ENCODE measurements at places on chromosomes 3 and 15.

GRCh38 chr3:24433838-24434591, 60.6 kb downstream of the THRB start:
- no peak for DNase-seq

- peak; percentile 30 for DNase-seq
These were observed 59.2 kb upstream of the HERC1 start for GRCh38 chr15:63892794-63893441.

GRCh38 chr3:168422843-168423242, 327.1 kb upstream of the GOLIM4 start:
- DNase-seq: no peak

DNA sequence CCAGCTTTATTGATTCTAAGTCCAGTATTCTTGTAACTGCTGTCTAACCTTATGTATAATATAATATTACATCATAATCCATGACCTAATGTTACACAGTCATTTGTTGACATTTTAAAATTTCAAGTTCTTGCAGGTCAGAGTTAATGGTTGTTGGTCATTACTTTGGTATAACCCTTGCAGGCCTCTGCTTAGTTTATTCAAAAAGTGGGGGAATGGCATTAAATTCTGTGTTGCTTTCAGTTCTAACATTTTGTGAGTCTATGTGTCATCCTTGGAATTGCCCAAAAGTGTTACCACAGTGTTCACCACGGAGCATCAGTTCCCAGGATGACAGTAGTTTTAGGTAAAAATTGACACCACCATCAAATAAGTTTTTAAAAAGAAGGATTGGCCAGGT, 174.8 kb upstream of the BCL6 start:
- DNase-seq: no peak

GRCh38 chr15:78979456-78980320, 34.8 kb upstream of the CTSH start:
- DNase-seq: no peak

GRCh38 chr3:128497305-128498126, 4.5 kb upstream of the GATA2 start:
- no peak for DNase-seq

DNA sequence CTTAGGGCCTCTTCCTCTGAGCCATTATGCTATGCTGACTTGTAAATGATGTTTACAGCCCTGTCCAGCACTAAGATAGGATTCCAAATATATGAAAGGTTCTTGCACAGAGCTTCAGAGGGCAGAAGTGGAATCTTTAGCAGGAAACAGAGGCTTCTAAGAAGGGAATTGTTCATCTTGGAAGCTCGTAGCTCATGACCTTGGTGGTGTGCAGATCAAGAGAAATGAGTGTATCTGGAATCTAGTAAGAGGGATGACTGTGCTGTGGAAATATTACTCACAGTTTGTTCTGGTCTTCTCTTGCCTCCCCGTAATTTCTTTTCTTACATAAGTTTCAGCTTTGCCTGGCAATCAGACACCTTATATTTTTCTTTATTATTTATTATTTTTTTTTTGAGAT, 175.8 kb downstream of the SPATA16 start:
- DNase-seq: no peak

GRCh38 chr3:69718866-69719586, 20.2 kb upstream of the MITF start:
- no peak for DNase-seq

- no peak for DNase-seq
These were observed 206.5 kb downstream of the LPP start for GRCh38 chr3:188360364-188360881.

- DNase-seq: no peak
These were observed 543.4 kb downstream of the GBE1 start for GRCh38 chr3:81218023-81218422.

GRCh38 chr3:183895296-183895695, 10.6 kb upstream of the PARL start:
- no peak for DNase-seq

- no peak for DNase-seq
These were observed 6.2 kb upstream of the H1-8 start for GRCh38 chr3:129536804-129537203.

- DNase-seq: peak; percentile 10
These were observed 121.2 kb downstream of the TLE3 start for GRCh38 chr15:69976366-69976994.

DNA sequence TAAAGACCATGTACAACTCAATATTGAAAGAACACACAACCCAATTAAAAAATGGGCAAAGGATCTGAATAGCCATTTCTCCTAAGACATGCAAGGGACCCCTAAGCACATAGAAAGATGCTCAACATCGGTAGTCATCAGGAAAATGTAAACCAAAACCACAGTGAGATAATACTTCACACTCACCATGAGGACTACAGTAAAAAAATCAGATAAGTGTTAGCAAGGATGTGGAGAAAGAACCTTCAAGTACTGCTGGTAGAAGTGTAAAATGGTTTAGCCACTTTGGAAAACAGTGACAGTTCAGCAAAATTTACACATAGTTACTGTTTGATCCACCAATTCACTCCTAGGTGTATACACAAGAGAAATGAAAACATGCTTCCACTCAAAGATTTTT, 30.1 kb upstream of the XIRP1 start:
- no peak for DNase-seq

DNA sequence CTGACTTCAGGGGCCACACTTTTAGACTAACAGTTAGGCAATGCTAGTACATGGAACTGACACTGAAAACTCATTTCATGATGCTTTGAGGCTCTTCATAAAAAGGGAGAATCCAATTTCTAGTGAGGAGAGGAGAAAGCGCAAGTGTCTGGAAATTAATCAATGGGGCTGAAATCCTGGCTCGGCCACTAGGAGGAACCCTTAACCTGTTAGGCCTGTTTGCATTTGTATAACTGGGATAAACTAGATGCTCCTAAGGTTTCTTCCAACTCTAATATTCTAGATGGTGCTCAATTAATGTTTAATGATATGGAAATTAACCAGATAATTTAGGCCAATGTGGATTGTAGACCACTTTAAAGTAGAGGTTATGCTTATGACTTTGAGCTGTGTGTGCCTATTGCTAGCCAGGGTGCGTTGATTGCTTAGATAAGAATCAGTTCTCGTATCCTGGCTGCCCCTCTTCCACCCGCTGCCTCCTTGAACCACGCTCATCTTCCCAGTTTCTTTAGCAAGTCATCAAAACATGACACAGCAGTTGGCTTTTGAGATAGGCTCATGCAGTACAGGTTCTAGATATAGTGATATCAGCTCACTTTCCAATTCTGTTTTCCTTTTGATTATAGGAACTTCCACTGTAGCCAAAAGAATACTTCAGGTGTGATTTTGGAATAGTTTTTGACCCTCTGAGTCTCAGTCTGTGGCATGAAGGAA, 16.8 kb upstream of the CRBN start:
- no peak for DNase-seq

GRCh38 chr3:127985655-127986225, 66.5 kb upstream of the SEC61A1 start:
- DNase-seq: no peak

DNA sequence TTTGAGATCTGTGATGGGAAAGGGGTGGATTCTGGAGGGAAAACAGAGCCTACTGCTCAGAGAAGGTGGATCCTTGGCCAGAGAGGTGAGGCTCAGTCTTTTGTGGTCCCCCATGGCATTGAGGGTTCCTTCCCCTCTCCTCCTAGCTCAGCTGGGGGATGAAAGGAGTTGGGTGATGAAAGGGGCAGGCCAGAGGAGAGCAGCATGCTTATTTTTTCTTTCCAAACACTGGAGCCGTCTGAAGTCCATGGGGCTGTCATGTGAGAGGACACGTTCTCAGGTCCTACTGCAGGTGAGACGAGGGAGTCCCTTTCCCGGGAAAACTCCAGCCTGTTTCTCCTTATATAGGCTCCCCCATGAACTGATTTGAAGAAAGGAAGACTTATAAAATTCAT, 71.4 kb downstream of the SCN5A start:
- no peak for DNase-seq

GRCh38 chr15:29143909-29144635, 125.5 kb downstream of the NSMCE3 start:
- no peak for DNase-seq

DNA sequence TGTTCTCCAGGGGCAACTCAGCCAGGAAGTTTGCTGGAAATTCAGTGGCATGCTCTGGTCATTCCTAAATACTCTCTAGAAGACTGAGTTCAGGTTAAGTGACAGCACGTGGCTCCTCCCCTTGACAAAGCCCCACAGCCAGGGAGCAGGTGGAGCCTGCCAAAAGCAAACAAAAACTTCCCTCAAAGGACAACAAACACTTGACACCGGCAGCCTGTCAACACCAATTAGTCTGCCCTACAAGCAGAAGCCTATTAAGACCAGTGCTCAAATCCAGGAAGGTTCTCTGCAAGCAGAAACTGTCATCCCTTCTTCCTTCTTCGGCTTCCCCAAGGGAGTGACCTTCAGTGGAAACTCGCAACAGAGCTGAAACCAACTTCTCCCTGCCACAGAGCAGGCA, 5.0 kb downstream of the MEX3B start:
- DNase-seq: no peak

DNA sequence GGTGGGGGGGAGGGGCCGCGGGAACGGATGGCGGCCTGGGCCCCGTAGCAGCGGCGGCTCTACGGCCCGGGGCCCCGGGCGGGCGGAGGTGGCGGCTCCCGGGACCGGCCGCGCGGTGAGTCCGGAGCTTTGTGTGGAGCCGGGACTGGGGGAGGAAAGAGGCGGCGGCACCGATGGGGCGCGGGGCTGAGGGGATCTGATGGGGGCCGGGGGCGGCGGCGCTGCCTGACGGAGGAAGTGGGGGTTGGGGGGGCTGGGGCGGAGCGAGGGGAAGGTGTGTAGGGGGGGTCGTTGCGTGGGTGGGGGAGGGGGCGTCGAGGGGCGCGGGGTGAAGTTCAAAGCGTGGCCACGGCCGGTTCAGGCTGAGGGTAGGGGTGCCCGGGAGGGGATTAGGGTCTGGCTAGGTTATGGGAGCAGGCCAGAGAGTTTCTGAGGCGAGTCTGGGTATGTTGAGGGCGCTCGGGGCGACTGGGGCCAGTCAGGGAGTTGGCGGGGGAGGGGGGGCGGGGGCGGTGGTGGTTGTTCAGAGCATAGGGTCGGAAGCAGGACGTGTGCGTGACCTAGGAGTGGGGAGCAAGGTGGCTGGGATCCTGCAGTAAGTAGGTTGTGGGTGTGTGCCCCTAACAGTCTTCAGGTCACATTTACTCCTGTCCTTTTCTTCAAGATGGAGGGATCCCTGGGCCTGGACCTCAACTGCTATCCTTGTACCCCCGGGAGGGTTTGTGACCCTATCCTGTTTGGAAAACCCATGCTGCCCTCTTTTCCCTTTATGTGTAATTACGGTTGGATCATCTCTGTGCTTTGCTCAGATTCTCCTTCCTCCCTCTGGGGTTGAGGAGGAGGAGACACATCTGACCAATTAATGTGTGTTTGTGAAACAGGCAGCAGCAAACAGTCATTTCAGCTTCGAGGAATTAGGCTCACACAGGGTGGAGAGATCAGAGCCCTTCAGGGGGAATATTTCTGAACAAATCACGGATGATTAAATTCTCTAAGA, 644 bp downstream of the ZNF609 start:
- DNase-seq: peak; percentile 16

GRCh38 chr15:26943866-26944265, 27.1 kb upstream of the GABRG3 start:
- DNase-seq: no peak

- no peak for DNase-seq
These were observed 26.8 kb upstream of the SEMA4B start for GRCh38 chr15:90174140-90174875.

DNA sequence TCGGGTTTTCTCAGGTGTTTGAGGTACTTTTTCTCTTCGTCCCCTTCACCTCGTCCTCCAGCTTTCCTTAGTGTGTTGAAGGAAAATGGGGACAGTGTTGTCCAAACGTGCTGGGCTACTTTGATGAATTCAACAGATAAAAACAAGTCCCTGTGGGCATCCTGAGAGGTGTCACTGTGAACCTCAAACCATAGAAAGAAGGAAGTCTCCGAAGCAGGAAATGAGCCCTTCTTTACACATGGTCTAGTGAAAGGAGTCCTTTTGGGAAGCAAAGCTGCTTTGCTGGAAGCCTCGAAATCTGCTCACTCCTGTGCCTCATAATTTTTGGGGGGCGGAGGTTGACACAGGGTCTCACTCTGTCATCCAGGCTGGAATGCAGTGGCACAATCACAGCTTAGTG, 10.6 kb downstream of the IL17RB start:
- no peak for DNase-seq

GRCh38 chr3:99776516-99777209, 41.0 kb upstream of the CMSS1 start:
- no peak for DNase-seq

GRCh38 chr3:12935023-12935860, 93.9 kb upstream of the RPL32 start:
- no peak for DNase-seq

DNA sequence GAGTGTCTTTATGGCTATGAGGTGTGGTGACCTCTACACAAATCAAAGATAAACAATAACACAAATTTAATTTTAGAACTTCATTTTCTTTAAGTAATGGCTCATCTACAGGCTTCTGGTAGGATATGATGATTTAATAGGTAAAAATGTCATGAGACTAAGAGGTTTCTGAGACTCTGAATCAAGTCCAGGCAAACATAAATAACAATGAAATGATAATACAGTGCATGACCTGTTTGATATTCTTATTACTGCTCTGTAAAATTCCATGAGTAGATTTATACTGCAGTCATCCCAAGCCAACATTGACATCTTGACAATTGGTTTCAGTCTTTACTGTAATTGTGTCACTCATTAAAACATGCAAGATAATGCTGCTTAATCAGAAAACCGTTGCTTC, 936.8 kb downstream of the MCTP2 start:
- no peak for DNase-seq

GRCh38 chr3:31255007-31255581, 277.6 kb upstream of the STT3B start:
- no peak for DNase-seq

- DNase-seq: peak; percentile 63
These were observed at the start of gene DYNLT2B for GRCh38 chr3:196317687-196318467. TSS of gene DYNLT2B (minus strand) at chr3:196318240. CDS start at chr3:196318152, 88 bp downstream.

DNA sequence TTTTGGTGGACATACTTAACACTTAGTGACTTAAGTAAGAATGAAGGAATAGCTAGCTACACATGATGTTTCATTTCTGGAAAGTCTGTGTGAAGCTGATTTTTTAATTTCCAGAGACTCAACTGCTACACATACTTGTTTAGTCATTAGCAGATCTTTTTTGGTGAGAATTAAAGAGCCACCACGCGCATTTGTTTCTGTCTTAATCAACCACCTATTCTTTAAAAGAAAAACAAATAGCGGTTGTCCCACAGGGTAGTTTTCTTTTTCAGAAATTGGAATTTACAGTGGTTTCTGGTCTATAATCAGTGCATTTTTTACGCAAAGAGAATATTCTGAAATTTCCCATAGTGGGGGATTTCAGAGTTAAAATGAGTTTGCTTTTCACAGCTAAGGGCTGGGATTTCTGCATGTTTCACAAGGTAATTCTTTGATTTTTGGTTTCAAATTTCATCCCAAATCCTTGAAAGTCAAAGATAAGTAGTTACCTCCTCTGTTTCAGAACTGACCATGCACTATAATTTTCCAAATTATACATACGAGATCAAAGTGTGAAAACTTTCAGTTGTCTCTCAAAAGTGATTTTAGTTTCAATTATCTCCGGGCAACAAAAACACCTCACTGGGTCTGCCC, 631.0 kb upstream of the GRM7 start:
- DNase-seq: no peak

GRCh38 chr3:72032441-72033135, 247.6 kb upstream of the PROK2 start:
- no peak for DNase-seq
